ENCODE measurements at places on chromosomes 4 and X.

- no peak for DNase-seq
Observed at GRCh38 chrX:46912603-46913491, 626 bp downstream of the JADE3 start.

DNA sequence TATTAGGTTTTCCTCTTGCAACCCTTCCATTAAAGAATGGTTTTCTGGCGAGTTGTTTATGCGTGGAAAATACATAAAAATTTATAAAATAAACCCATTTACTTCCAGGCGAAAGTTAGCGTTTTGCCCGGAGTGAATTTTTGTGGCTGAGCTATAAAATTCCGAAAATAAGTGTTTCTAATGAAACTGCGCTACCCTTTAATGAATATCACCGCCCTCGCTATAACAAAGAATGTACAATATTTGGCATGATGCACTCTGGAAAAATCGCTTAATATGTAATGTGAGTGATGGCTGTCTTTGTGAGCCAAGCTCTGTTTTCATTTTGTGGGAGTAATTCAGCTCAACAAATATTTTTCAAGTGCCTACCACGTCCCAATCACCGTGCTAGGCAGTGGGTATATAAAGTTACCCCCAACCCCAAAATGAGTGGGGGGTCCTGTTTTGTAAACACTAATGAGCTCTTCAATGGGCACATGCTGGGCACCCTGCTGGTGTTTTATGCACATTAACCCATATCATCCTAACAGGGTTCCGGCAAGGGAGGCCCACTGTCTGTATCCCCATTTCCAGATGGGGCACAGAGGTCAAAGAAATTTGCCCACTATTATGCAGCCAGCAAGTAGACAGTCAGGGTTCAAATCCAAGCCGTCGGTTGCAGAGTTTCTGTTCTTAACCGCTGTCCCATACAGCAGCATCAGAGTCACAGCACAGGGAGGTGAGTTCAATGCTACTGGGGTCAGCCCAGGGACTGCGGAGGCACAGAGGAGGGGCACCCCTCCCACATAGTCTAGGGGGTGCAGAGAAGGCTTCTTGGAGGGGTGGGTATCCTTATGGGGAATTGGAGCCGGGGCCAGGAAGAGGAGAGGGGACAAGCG, 65.7 kb upstream of the STX18 start:
- no peak for DNase-seq

GRCh38 chrX:128769495-128769894, 717.3 kb upstream of the ACTRT1 start:
- DNase-seq: no peak

DNA sequence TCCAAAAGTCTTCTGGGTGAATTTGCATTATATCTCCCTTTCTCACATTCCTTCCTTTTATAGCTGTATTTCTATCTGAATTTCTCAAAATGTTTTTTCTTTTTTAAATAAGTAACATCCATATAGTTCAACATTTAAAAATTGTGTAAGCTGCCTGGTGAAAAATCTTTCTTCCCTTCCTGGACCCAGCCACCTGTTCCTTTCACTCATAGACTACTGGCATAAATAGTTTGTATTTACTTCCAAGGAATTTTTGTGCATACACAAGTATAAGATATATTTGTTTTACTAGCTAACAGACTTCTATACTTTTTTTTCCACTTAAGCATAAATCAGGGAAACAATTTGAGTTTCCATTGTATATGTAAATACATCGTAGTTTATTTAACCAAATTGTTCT, 35.7 kb downstream of the PACRGL start:
- DNase-seq: no peak

DNA sequence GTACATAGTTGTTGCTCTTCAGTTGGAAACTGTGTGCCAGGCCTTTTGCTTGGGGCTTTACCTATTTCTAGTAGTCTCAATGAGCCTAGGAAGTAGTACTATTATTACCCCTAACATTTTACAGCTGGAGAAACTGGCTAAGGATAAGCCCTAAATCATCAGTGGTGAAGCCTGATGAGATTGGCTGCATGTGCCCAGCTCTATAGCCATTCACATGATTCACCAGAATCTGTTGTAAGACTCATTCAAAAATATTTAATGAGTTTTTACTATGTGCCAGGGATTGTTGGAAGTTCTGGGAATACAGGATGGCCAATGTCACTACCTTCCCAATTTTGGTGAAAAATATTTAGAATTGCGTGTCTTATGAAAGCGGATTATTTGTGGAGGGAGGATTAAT, 2.8 kb downstream of the KIT start:
- no peak for DNase-seq

DNA sequence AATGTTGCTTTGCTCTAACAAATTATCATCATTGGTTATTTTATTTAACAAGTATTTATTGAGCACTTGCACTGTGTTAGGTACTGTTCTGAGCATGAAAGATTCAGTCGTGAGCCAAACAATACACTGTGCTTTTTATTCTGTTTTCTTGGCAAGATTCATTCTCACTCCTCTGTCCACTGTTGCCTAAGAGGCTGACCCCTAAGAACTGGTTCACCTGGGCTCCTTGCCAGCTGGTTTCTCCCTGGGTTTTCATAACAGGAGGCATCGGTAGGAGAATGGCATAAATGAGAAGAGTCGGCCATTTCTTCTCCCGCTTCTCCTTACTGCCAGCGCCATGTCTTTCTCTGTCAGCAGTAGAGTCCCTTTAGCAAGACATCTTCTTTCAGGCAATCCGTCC, 243.7 kb upstream of the DIAPH2 start:
- DNase-seq: no peak

DNA sequence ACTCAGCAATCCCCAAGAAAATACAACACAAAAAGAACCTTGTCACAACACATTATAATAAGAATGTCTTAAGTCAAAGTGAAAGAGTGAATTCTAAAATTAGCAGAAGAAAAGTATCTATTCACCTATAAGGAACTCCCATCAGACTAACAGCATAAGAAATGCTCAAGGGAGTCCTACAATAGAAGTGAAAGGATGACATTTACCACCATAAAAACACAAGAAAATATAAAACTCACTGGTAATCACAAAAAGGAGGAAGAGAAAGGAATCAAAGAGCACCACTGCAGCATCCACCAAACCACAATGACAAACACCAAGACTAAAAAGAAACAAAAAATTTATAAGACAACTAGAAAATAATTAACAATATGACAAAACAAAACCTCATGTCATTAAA, 257.0 kb upstream of the AGTR2 start:
- DNase-seq: no peak

- no peak for DNase-seq
Observed at GRCh38 chr4:115711575-115711974, 598.2 kb upstream of the NDST4 start.

- no peak for DNase-seq
Observed at GRCh38 chr4:76952071-76952470, 2.5 kb downstream of the SEPTIN11 start.

GRCh38 chr4:15898902-15899301, 39.6 kb downstream of the FGFBP1 start:
- no peak for DNase-seq

- DNase-seq: no peak
Observed at GRCh38 chr4:86055898-86056297, 304.0 kb downstream of the MAPK10 start.

- DNase-seq: no peak
Observed at GRCh38 chr4:25925486-25926201, 11.6 kb downstream of the SMIM20 start.

DNA sequence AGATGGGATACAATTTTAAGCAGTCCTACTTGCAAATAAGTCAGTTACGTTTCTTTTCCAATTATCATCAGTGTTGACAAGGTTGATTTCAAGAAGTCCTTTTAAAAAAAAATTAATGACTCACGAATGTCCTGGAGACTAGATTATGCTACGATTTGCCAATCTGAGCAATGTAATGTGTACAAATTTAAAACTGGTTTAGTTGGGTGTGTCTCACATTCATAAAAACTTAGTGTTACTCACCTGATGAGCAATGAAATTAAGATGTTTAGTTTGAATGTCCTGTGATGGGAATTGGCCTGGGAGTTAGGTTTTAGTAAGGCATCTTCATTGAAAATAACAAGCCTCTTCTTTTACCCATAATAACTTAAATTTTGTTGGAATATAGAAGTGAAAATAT, 136.7 kb upstream of the POF1B start:
- no peak for DNase-seq

- DNase-seq: no peak
Observed at GRCh38 chr4:163913571-163913970, 419.1 kb downstream of the TMA16 start.

DNA sequence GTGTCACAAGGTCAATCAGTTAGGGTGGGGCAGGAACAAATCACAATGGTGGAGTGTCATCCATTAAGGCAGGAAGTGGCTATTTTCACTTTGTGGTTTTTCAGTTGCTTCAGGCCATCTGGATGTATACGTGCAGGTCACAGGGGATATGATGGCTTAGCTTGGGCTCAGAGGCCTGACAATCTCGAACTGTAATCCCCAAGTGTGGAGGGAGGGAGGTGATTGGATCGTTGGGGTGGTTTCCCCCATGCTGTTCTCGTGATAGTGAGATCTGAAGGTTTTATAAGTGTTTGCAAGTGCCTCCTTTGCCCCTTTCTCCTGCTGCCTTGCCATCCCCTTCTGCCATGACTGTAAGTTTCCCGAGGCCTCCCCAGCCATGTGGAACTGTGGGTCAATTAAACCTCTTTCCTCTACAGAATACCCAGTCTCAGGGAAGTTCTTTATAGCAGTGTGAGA, 36.7 kb upstream of the STS start:
- DNase-seq: no peak

GRCh38 chr4:150593996-150594395, 12.0 kb downstream of the MAB21L2 start:
- DNase-seq: no peak

- no peak for DNase-seq
Observed at GRCh38 chrX:39856472-39857121, 241.2 kb downstream of the BCOR start.

DNA sequence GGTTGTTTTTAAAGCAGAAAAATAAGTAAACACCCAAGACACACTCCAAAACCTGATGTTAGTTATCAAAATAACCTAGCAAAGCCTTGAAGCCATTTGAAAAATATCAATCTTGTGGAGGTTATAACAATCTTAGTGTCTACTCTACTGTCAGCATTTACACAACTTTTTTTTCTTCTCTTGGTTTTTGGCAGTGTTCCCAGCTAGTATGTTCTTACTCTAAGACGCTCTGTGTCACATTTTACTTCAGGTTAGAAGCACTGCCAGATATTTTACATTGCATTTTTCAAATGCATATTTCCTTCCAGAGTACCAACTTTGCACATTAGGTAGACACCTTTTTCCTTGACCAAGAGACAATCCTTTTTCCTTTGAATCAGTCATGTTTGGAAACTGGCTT, 114.0 kb upstream of the INPP4B start:
- DNase-seq: no peak

GRCh38 chr4:15339737-15340136, 88.1 kb upstream of the C1QTNF7 start:
- no peak for DNase-seq

- DNase-seq: no peak
Observed at GRCh38 chrX:103153661-103154060, 60.7 kb upstream of the NXF3 start.

GRCh38 chr4:146646593-146647325, 8.1 kb downstream of the POU4F2 start:
- DNase-seq: no peak

GRCh38 chr4:94576210-94576609, 124.5 kb downstream of the PDLIM5 start:
- DNase-seq: no peak

- no peak for DNase-seq
Observed at GRCh38 chrX:120839491-120839890, 36.2 kb downstream of the CT47B1 start.

DNA sequence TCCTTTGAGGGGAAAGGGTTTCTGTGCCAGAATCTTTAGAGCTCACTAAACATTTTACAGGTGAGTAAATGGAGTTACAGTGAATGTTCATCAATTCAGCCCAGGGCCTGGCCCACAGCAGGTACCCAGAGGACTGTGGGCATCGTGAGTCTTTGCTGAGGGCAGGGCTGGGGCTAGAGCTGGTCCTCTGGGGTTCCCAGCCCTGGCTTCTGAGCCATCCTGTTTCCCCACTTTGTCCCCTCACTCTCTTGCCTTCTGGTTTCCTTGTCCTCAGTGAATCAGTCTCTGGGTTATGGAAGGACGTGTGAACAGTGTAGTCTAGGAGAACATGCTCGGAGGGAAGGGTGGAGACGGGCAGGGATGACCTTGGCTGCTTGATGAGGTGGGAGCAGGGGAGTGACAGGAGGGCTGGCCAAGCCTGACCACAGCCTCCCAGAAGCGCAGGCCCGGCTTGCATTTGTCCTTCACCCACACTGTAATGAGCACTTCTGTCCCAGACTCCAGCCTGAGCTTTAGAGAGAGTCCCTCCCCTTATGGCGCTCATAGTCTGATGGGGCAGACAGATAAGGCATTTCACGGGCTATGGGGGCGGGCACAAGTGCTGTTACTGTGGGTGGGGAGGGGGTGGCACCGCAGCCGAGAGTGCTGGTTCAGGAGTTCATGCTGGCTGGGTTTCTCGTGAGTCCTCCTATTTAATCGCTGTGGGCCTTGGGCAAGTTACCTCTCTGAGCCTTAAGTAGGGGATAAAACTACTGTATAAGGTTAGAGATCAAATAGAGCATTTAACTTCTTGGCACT, 17.3 kb downstream of the TBC1D14 start:
- DNase-seq: peak; percentile 48

DNA sequence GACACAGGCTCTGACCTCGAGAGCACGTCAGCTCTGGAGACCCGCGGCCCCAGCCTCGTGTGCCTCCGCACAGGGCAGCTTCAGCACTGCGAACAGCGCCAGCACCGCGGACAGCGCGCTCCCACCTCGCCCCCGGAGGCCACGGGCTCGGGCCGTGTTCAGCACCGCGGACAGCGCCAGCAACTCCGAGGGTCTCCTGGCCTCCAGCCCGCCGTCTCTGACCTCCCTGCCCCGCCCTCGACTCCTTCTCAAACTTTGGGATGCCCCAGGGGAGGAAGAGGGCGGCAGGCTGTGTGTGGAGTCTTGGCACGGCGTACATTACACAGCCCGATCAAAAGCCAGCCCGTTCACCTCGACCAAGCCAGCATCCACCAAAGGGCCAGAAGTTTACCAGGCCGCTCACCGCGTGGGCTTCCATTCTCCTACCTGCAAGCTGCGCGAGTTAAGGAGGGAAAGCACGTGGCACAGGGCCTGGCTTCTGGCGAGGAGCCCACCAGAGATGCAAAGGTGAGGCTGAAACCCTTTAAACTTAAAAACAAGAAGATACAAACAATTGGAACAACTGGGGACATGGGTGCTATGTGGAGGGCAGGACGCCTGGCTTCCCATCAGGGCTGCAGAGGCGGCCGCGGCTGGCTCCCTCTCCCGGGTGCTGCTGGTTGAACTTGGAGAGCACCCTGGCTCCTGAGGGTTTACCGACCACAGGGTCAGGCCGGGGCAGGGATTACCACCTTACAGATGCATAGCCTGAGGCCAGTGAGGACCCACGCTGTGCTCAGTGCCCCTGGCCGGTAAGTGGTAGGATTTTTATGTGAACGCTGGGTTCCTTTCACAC, 4.5 kb upstream of the NKX1-1 start:
- no peak for DNase-seq

- no peak for DNase-seq
Observed at GRCh38 chr4:37816006-37816405, 10.5 kb upstream of the PGM2 start.

DNA sequence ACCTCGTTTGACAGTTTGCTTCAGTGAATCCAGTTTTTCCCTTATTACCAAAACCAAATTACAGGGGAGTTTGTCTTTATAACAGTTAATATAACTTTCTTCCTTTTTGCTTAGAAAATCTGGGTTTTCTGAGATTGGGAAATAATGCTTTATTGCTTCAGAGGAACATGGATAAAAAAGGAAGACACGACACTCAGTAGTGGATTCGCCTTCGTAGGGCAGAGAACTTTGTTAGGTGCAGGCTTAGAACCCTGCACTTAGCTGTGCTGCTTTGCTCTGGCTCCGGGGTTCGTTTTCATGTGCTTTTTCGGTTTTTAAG, 188.2 kb downstream of the SOWAHB start:
- DNase-seq: no peak

All from hematopoietic multipotent progenitor cell treated with erythropoietin and hydrocortisone succinate and interleukin-3 and kit ligand, for 17 days (in vitro differentiated cells).